ENCODE measurements at places on chromosomes 12 and 14.

- DNase-seq = no peak
These were observed 314.8 kb upstream of the OR4E1 start for GRCh38 chr14:21988413-21988812.

DNA sequence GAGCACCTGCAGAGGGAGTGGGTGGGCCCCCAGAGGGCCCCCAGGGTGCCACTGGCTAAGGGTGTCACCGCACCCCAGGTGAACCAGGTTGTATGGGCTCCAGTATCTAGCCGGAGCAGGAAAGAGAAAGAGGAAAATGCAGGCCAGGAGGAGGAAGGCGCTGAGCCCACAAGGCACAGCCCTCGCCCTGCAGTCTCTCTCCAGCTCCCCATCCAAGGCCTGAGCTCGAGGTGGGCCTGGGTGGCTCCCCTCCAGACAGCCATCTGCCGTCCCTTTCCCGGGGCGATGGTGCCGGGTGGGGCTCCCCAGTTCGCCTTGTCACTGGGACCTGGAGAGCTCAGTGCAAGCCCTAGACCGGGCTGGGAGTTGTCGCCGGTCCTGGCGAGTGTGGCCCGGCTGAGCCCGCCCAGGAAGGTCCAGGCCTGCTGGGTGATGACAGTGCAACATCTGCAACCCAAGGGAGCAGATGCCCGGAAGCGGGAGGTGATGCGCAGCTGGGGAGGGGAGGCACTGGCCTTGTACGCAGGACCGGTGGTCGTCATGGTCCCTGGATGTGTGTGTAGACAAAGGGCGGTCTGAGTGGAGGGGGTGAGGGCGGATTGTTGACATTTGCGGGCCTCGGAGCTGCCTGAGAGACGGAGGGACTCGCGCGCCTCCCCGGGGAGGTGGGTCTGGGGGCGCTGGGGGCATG lies 716 bp downstream of the TMEM179 start:
- no peak for DNase-seq

DNA sequence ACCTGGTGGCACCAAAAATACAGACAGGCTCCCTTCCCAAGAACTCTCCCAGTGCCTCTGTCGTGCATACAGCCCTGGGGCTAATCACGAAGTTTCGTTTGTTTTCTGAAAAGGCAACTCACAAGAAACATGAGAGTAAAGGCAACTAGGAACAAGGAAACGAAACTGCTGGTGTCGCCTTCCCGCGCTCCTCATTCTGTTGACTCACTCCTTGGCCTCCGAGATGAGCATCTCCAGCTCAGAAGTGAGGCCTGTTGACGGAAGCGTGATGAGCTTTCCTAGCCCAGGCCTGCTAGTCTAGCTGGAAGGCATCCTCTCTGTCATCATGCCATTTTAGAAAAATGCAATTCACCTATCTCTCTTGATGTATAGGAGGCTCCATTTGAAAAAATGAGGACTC lies 50.5 kb downstream of the TTC9 start:
- DNase-seq = peak; percentile 15

- DNase-seq = no peak
These were observed 48.3 kb downstream of the SLC41A2 start for GRCh38 chr12:104909761-104910160.

DNA sequence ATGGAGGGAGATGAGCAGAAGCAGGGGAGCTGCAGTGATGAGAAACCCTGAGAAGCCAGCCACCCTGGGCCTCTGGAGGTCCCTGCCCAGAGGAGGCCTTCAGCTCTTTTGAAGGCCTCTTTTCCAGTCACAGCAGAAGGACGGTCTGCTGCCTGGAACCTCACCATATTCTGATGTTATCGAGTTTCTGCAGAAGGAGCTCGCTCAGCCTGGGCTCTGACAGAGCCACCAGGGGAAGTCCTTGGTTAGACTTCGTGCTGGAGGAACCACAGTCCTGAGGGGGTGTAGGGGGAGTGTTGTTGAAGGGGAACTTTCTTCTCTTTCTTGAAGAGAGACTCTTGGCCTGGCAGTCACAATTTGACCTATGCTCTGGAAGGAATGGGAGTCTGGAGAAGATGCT lies 25.1 kb upstream of the BATF start:
- DNase-seq = no peak

DNA sequence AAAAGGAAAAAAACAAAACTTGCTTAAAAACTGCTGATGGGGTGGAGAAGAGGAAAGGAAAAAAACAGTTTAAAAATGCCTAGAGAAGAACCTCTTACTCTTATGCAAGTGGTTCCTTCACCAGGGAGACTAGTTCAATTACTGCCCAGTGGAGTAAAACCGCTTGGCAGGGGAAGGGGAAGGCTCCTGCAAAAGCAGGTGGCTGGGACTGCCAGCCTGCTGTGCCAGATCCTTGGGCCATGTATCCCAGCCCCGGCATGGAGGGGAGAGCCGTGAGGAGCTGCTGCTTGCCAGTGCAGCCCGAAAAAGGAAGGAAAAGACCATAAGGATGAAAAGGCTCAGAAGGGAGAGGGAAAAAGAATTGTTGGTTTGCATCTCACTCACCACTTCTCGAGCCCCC lies 123.0 kb downstream of the FSCB start:
- no peak for DNase-seq

DNA sequence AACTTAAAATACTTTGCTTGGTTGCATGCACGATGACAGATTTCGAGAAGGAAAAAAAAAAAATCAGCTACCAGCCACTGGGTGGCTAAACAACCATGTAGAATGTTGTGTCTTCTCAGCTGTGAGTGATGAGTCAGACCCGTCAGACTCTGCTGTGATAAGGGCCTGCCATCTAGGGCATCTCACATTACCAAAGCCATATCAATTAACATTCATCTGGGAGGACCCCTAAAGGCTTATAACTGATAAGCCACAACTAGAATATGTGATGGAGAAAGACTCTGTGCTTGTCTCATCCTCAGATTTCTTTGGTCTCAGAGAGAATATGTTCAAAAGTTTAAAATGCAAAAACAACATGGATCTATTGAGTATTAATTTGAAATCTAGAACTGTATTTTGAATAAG lies 111.5 kb downstream of the PAX9 start:
- DNase-seq = no peak

GRCh38 chr12:103588680-103589079 lies 1.6 kb downstream of the STAB2 start:
- no peak for DNase-seq

GRCh38 chr14:61218767-61219166 lies 62.4 kb downstream of the TMEM30B start:
- no peak for DNase-seq

GRCh38 chr12:82359115-82359478 lies 768 bp downstream of the METTL25 start:
- no peak for DNase-seq

DNA sequence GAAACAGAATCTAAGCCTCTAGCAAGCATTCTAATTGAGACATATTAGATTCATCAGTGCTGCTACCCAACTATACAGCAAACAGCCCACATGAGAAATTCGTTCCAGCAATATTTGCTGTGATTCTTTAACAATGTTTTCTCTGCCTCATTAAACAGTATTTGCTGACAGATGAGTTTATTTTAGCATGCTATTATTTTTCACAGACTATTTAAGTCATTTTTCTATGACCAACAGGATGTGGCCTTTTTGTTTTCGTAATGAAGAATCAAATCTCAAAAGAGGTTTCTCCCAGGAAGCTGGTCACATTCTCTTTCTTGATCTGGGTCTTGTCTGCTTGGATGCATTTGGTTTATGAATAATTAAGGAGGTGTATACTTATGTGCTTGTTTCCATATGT lies 23.2 kb upstream of the SERPINA12 start:
- no peak for DNase-seq

GRCh38 chr14:45891417-45892080 lies 638.5 kb upstream of the MIS18BP1 start:
- DNase-seq = no peak

GRCh38 chr14:76977793-76978720 lies 50.5 kb downstream of the IRF2BPL start:
- DNase-seq = peak; percentile 11

GRCh38 chr14:51369814-51370213 lies 129.8 kb downstream of the TMX1 start:
- no peak for DNase-seq

GRCh38 chr12:31662176-31662849 lies 2.8 kb downstream of the ETFBKMT start:
- no peak for DNase-seq

- DNase-seq = no peak
These were observed 137.2 kb upstream of the TRHDE start for GRCh38 chr12:72135021-72135301.

DNA sequence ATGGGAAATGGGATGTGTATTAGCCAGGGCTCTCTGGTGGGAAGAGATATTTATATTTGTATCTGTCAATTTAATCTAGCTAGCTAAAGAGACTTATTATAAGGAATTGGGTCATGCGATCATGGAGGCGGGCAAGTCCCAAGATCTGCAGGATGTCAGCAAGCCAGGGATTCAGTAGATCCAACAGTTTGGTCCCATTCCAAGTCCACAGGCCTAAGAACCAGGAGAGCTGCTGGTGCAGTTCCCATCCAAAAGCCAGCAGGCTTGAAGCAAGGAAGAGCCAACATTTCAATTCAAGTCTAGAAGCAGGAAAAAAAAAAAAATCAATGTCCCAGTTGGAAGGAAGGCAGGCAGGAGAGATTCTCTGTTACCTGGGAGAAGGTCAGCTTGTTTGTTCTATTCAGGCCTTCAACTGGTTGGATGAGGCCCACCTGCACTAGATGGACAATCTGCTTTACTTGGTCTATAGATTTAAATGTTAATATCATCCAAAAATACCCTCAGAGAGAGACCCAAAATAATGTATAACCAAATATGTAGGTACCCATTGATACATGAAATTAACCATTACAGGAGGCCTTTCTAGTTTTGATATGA lies 60.7 kb upstream of the BCAT1 start:
- no peak for DNase-seq

- peak; percentile 1 for DNase-seq
These were observed 19.3 kb downstream of the CCDC62 start for GRCh38 chr12:122793685-122794106.

DNA sequence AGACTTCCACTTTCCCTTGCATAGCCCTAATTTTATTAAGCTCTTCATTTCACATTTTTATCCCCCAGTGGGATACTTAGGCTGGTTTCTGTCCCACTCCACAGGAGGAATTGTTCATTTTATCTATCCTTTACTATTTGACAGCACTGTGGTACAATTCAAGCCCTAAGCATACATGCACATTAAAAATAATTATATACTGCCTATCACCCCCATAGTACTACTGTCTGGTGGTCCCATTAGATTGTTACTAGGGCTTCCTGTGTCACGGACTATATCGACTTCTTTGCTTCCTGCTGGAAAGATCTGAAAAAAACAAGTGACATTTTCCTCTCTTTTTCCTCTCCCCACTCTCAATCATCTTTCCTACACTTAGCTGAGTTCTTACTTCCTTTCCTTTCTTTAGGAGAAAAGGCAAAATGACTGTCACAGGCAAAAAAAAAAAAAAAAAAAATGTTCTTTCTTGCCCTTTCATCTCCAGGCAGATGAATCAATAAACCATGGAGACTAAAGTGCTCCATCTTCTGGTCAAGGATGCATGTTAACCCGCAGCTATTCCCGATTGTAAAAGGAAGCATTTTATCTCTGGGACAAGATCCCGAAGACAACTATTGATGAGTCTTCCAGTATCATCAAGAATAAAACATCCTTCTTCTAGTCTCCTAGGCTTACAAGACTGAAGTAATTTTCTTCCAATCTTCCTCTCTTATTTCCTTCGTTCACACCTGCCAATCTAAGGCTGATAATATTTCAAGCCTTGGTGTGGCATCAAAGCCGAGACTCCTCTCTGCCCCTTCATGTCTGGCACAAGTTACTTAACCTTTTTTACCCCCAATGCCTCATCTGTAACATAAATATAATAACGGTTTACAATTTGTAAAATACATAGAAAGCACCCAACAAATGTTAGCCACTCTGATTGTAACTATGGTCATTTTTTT lies 94.4 kb upstream of the PLEKHG7 start:
- no peak for DNase-seq

- DNase-seq = peak; percentile 59
These were observed 764 bp upstream of the SPTB start for GRCh38 chr14:64880221-64881121.

- DNase-seq = no peak
These were observed 24.0 kb downstream of the CCDC85C start for GRCh38 chr14:99579903-99580571.

GRCh38 chr14:53742233-53742620 lies 214.4 kb downstream of the BMP4 start:
- no peak for DNase-seq

GRCh38 chr14:99930420-99931274 lies 134.6 kb upstream of the EVL start:
- DNase-seq = no peak

DNA sequence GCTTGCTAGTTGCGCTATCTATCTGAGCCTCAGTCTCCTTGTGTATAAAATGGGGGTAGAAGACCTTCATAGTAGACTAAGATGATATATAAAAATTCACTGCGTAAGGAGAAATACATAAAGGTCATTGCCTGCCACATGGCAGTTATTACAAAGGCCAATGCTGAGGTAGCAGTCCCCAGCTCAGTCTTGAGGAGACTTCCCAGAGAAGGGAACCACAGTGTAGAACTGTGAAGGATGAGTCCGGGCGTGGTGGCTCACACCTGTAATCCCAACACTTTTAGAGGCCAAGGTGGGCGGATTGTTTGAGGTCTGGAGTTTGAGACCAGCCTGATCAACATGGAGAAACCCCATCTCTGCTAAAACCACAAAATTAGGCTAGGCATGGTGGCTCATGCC lies 17.1 kb upstream of the SP7 start:
- DNase-seq = no peak

DNA sequence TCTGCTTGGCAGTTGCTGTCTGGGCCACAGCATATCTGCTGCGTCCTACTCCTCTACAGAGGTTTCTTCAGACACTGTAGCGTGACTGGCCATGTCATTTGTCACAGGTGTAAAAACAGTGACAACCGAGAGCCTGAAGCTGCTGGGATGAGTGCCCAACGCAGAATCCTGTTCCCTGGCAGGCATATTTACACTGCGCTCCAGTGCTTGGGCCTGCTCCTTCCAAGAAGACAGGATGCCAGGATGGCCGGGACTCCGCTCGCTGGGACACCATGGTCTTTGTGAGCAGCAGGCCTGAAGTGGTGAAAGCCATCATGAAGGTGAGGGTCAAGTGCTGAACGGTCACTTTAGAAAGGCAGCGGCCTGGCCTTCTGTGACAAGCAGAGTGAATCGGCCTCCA lies 171.4 kb downstream of the EMP1 start:
- DNase-seq = no peak

GRCh38 chr14:98160901-98161300 lies 1111.1 kb downstream of the BCL11B start:
- DNase-seq = no peak
